Neural cell (in vitro differentiated cells): ENCODE measurements at places on chromosomes 12 and 14. TPM values are rescaled to one million over a fixed set of nuclear protein-coding genes. Genes with fewer than 3 reads are reported as not detected.

Gene LRRC10
- polyA plus RNA-seq, result not detected in 2 replicates

Gene TCL1A
- polyA plus RNA-seq, result not detected in 2 replicates

Gene POMT2
- polyA plus RNA-seq, result 9.6 and 11.5 TPM in 2 replicates

Gene PRKAG1
- polyA plus RNA-seq, result 69.0 and 71.0 TPM in 2 replicates

Gene C12orf54
- polyA plus RNA-seq, result not detected in 2 replicates

Gene RPL6
- 1,383 and 1,647 TPM in 2 replicates for polyA plus RNA-seq

Gene KIF5A
- 58.8 and 67.5 TPM in 2 replicates for polyA plus RNA-seq

Gene ERP27
- not detected in 2 replicates for polyA plus RNA-seq

Gene AVPR1A
- polyA plus RNA-seq, result 0.06 TPM in 1 of 2 replicates, not detected in the other

Gene MYBPC1
- 0.20 TPM in 1 of 2 replicates, not detected in the other for polyA plus RNA-seq

Gene NPFF
- polyA plus RNA-seq, result not detected in 2 replicates
